ENCODE measurements at places on chromosomes 12 and 14. TPM values are rescaled to one million over a fixed set of nuclear protein-coding genes. Genes with fewer than 3 reads are reported as not detected.

DNA sequence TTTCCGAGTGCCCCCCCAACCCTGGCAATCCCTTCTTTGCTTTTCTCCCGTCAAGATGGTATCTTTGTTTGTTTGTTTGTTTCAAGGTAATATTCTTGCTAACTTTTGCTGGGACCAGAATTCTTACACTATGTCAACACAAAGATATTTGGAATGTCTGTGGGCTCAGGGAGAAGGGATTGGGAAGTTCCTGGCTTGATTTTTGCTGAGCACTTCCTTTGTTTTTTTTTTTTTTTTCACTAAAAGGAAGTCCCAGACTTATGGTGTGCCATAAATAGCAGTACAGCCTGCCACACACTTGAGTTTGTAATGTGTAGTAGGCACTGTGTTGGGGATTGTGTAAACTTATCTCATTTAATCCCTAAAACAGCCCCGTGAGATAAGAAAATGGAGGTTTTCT is 11.2 kb upstream of the RNU6-7 start:
- DNase-seq: no peak

GRCh38 chr12:124388679-124389137 is 93.8 kb downstream of the RFLNA start:
- peak; percentile 90 for DNase-seq

- DNase-seq: no peak
Measured at GRCh38 chr12:131355361-131356245, 355.3 kb upstream of the SFSWAP start.

DNA sequence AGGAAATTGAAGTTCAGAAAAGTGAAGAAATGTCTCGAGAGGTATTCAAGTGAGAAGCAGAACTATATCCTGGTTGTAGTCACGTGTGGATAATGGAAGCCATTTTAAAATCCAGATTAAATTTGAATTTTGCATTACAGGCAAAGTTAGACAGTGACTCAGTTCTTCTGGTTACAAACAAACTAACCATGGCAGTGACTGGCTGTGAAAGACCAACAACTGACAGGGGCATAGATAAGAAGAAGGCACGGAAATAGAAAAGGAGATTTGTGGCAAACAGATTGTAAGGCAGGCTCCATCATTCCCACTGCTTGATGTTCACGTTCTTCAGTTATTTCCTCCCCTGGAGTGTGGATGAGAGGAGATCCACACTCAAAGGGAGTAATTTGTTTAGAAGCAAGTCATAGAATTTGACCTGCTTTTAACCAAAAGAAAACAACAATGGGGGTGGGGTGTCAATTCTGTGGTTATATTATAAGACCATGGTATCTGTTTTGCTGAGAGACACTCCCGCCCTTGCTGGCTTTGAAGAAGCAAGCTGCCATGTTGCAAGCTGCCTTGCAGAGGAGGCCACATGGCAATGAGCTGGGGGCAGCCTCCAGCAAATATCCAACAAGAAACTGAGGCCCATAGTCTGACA is 795.3 kb downstream of the VRK1 start:
- DNase-seq: no peak

DNA sequence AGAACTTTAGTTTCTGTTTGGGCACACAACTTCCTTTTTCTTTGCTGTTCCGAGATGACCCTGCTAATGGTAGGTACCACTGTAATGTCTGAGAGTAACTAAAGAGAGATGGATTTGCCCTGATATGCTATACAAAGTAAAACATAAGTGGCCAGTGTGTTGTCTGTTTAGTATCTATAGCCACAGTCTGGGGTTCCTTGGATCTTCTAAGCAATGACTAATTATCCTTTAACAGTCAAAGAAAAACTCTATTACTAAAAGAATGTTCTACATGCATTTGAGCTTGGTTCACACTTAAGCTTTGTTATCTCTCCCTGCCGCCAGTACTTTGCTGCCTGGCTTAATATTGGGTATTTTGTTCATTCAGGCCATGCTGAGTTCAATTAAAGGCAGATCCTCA is 1051.9 kb upstream of the FLRT2 start:
- DNase-seq: no peak

DNA sequence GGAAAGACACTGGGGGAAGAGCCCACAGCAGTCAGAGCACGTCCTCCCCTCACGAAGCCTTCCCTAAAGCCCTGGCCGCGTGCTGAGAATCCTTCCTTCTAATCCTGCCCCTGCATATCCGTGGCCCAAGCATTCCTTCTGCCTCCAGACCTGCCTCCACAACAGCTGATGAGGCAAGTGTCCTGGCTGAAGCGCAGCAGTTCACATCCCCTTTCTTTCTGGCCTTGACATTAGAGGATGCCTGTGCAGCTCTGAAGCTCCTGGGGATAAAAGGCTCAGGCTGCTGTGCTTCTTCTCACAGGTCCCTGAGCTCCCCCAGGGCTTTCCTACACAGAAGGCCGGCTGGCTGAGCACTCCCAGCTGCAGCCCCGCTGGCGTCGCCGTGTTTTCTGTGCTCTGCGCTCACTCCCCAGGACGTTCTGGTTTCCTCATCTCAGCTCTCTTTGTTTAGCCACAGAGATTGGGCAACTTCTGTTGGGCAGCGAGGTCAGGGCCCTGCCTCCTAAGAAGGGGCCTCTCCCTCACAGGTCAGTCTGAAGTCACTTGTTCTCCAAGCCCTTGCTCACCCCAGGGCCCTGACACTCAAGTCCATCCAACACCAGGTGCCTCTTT is 45.8 kb downstream of the NINJ2 start:
- DNase-seq: no peak

DNA sequence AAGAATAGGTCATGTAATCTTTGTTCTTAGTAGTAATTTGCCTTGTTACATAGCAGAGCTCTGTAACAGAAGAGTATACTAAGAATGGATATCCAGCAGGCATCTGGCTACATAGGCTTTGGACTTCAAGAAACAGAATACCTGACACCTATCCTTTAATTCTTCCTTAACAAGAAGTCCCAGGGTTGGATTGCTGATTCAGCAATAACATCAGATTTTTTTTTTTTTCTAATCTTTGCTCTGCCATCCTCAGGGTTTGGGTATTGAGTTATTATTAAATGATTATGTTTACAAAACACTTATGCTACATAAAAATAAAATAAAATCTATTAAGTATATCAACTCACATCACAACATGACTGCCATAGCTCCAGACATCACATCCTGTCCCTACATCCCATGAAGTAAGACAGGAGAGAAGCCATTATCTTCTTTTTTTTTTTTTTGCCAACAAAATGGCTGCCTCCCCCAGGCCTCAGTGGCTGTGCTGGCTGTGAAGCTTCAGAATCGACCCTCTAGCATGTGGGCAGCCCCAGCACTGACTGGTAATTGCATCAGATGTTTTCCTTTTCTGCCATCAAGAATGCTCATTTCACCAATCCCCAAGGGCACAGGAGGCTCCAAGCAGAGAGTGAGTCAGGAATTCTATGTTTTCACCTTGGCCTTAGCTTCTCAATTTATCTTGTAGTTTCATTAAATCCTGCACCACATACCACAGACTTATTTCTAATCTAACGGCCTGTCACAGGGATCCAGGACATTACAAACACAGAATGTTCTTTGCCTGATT is 186.2 kb downstream of the DICER1 start:
- peak; percentile 13 for DNase-seq

DNA sequence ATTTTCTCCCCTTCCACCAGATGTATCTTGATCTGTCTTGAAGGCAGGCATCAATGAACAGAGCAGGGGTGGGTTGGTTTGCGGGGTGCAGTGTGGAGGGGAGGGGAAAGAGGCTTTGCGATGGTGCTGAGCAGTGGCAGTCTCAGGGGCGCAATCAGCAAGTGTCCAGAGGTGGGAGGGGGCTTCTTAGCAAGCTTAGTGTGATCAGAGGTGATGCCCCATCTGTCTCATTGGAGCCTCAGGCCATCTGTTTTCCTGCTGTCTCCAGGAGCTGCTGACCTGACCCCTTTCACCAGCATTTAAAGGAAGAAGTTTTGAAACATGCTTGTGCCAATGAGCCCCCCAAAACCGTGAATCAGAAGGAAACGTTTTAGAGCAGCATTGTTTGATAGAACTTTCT is 187.7 kb upstream of the LHX5 start:
- no peak for DNase-seq

DNA sequence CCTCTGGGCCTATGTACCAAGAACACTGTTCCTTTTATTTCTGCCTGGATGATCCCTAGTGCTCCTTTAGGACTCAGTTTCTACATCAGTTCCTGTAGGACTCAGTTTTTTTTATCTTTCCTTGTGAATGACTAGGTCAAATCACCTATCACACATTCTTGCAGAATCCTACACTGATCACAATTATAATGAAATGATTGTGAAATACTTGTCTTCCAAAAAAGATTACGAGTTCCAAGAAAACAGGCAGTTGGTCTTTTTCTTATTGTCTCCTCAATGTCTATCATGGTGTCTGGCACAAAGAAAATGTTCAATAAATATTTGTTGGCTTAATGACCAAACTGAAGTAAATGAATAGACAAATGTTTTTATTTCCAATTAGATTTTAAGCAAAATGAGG is 95.5 kb upstream of the GARIN6 start:
- DNase-seq: no peak

DNA sequence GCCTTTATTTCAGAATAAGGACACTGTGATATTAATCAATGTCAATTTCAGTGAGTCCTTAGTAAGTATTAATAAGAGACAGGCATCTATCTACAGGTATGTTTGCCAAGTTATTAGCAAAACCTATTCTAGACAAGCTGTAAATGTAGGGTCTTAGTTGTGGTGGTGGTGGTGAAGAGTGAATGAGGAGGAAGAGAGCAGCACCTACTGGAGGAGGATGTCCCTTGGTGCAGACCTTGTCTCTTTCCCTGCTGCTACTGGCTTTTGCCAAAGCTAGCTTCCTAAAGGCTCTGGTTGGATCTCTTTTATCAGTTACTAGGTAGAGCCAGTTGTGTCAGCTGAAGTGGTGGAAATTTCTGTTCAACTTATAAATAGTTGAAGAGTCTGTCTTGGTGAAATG is 304.8 kb upstream of the ATP2B1 start:
- DNase-seq: no peak

DNA sequence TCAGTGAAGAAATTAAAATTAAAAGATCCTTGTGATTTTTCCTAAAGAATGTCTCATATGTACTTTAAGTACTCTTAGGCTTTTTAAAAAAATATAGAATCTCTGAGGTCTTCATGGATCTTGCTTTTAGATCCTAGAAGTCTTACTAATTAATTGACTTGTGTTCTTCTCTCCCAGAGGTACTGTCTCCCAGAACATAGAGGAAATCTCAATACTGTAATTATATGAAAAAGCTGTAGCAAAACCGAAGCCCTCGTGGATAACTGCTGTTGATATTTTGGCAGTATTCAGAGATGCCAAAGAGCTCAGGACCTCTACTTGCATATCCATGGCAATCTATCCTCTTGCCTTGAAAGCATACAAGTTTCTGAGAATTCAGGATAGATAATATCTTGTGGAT is at the start of gene OR9K2:
OR9K2 (plus strand) TSS at position 301 of the 400 bp plus-strand sequence. CDS start 3,429 bp downstream, outside the sequence.
- no peak for DNase-seq

- DNase-seq: no peak
Measured at GRCh38 chr12:98352218-98352811, 163.1 kb upstream of the TMPO start.

- no peak for DNase-seq
Measured at GRCh38 chr14:36988989-36989388, 183.4 kb downstream of the SLC25A21 start.

DNA sequence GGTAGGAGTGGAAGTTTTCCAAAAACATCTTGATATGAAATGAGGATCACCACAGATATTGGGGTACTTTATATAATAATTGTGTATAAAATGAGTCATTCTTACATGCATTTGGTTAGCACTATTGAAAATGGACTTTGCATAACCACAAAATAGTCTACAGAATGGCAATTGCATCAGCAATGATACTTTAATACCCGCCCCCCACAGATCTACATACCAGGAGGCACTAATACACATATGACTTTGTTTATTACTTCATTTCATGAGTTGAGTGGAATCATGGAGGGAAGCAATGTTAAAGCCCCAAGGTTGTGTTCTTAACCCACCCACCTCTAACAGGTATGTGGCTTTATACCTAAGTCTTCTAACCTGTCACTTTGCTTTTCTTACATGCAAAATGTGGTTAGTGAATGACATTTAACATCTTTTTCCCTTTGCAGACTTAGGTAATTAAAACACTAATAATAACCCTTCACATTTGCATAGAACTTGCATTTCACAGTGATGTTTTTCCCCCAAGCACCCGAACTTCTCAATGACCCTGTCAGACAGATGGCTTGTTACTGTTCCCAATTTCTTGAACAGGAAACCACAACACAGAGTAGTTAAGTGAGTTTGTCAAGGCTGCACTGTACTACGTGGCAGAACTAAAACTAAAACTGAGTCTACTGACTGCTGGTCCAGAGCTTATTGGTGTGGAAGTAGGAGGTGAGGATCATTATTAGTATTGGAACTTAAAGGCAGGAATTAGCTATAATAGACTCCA is 101.9 kb downstream of the NPAS3 start:
- no peak for DNase-seq

DNA sequence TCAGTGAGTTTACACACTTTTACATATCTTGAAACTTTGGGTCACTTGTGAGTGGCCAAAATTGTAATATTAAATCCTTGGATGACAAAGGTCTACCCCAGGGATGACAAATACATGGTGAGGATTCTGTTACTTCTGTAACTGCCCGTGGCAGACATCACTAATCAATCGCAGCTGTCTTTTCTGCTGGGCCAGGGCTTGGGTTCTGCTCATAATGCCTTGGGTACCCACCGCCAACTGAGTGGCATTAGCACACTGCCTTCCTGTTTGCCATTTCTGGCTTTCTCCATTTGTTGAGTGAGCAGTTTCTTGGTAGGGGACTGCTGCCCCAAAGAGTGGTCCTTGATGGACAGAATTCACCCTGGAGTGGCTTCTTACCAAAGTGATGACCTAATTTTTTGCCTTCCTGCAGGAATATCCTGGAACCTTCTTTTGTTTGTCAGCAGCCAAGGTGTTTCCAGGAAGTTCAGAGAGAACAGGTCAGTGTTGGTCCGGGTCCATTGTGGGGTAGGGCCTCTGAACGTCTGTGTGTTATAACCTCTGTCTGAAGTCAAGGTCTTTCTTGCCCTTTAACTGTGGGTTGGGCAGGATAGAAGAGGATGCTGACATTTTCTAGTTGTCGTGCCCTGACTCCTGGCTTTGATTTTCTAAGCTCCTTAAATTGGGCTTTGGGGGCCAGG is 6.2 kb downstream of the TSPAN9 start:
- DNase-seq: no peak

Gene TAS2R13
- 2.4 TPM for total RNA-seq

Gene PCNX1
- 72.2 TPM for total RNA-seq

Gene FAM90A1
- total RNA-seq: not detected

Gene CLEC4E
- not detected for total RNA-seq

Gene SYCP3
- not detected for total RNA-seq

Gene ZNF839
- total RNA-seq: 10.1 TPM

Data from osteocyte (in vitro differentiated cells).